Inflammatory macrophage treated with lipopolysaccharide for 1 hour (primary cell): ENCODE measurements at places on chromosomes 2 and 18.
A peak's percentile ranks its signal among the peaks of the same experiment; 100 is the strongest.

GRCh38 chr2:159298967-159299366, 12.5 kb upstream of the WDSUB1 start:
- DNase-seq = no peak

DNA sequence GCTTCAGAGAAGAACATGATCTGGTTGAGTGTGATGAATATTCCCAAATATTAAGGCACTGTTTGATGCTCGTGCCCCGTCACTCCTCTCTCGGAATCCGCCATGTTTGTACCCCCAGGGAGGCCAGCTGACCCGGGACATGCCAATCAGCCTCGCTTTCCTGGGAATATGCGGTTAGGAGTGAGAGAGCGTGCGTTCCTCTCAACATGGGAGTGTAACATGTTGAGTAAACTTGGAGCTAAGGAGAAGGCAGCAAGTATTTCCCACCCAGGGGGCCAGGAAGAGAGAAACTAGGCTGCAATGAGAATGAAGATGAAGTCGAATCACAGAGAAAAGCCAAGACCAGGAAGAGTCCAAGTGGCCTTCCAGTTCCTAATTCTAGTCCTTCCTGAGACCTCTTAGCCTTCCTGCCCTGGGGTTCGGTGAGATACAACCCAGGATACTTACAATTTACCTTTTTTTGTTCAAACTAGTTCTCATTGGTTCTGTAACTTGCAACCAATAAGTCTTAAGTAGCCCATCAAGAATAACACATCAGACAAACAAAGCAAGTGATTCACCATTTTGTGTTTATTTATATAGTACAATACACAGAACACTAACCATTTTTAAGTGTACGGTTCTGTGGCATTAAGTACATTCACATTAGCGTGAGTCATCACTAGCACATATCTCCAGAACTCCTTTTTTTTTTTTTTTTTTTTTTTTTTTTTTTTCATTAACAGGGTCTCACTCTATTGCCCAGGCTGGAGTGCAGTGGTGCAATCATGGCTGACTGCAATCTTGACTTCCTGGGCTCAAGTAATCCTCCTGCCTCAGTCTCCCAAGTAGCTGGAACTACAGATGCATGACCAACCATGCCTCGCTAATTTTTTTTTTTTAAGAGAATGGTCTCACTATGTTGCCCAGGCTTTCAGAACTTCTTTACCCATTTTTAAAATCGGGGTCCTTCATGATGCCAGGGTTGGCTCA, 36.4 kb upstream of the SLC1A4 start:
- no peak for DNase-seq

- no peak for DNase-seq
These were observed 2.1 kb upstream of the TRABD2A start for GRCh38 chr2:84882775-84883550.

DNA sequence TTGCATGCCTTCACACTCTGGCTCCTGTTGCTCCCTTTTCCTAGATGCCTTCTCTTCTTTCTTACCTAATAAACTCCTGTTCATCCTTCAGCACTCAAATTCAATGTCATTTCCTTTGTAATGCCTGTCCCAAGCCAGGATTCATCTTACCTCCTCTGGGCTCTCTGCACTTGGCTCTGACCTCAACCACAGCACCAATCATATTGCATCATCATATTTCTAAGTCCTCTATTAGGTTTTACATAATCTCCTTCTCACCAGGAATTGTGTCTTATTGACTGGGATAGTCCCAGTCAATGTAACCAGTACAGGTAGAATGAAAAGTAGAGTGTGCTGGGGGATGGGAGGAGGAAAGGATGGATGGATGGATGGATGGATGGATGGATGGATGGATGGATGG, 187.1 kb downstream of the NRP2 start:
- DNase-seq = peak; percentile 4

DNA sequence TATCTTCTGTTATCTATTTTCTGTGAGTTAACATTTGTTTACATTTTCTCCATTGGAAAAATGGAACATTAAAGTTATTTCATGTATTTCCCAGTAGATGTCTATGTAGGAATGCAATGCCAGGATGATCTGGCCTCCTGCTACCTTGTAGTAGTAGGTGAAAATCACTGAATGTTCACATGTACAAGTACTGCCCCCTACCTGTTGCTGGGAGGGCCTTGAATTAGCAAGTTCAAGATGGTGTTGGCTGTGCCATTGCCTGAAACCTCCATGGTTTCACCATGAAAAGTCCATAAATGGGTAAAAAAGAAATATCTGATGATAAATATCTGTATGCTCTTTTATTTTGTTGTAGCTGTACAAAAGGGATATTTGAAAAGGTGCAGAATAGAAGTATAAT, 30.7 kb downstream of the XRCC5 start:
- DNase-seq = no peak

DNA sequence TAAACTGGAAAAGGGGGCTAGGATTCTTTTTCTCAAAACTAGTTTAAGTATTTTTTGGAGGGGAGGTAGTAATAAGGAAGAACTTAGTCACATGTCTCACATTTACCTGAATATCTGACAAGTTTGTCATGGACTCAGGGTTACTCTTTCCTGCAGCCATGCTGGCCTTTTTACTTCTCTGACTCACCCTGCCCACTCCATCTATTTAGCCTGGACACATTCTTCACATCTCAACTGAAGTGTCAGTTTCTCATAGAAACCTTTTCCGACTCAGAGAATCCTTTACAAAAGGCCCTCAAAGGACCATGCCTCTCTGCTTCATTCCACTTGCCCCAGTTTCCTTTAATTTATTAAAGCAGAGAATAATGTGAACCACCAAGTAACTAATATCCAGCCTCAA, 42.6 kb downstream of the SCN7A start:
- DNase-seq = no peak

DNA sequence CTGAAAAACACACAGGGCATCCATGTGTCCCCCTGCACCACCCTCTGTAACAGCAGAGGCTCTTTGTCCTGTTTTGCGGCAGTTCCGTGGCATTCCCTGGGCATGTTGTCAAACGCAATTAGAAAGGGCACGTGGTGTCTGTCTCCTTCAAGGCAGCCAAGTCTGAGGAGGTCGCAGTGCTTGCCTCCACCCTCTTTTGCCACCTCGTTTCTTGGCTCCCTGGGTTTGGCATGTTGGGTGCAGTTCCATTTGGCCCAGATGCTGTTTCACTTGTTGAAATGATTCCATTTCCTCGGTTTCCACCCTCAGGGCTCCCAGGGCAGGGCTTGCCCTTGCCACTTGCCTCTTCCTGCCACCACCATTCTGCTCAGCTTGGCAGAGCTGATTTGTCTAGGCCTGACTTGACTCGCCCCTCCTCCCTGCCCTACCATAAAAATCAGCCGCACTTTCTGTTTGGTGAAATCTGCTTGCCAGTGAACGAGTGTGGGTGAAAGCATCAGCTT, 12.4 kb downstream of the CCL20 start:
- no peak for DNase-seq

GRCh38 chr2:27185331-27186026, 26.4 kb upstream of the ATRAID start:
- peak; percentile 73 for DNase-seq

GRCh38 chr2:239187464-239188253, 213.2 kb downstream of the HDAC4 start:
- no peak for DNase-seq

DNA sequence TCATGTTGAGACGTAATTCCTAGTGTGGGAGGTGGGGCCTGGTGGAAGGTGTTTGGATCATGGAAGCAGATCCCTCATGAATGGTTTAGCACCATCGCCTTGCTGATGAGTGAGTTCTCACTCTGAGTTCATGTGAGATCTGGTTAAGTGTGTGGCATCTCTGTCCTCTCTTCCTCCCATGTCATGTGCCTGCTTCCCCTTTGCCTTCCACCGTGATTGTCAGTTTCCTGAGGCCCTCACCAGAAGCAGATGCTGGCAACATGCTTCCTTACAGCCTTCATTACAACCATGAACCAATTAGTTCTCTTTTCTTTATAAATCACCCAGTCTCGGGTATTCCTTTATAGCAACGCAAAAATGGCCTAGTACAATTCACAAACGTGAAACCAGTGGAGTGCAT, 14.6 kb upstream of the MCM6 start:
- peak; percentile 43 for DNase-seq

- DNase-seq = no peak
These were observed 62.3 kb upstream of the NCK2 start for GRCh38 chr2:105682401-105682800.

DNA sequence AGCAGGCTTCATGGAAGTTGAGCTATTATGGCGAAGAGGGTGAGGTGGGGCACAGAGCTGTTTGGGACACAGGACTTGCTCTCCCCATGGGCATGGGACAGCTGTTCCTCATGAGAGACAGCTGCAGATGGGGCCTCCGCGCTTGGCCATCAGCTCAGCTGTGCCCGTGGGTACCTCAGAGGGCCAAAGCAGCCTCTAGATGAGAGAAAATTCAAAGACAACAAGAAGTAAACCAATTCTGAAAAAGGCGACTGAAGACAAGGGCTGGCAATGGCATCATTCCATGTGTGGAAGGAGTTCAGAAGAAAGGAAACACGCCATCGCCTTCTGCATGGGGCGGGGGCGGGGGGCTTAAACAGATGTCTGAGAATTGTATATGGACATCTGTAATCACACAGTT, 136.2 kb downstream of the BCL2 start:
- no peak for DNase-seq

DNA sequence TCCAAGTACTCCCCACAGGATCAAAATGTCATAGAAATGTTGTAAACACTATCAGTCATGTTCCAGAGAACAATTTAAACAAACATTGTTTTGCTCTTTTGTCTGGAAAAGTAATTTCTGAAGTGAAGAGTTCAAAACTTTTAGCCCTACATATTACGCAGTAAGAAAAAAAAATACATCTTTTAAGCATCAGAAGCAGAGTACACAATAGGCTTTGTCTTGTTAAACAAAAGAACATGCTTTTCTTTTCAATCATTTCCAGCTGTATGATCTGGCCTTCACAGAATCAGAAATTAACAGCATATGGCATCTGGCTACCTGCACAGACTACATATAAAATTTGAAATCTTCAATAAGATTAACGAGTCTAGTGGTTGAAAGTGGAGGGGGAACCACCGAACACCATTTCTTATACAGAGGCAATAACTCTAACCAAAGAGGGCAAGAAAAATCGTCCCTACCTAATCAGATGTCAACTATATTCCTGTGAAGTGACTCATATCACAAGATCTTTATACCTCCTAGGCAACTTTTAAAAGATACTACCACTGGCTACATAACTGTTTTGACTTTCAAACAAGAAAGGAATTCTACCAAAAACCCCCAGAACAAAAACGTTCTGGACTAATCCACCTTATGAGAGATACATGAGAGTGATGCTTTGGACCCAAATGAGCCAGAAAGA, 149.3 kb downstream of the EXOC6B start:
- no peak for DNase-seq

DNA sequence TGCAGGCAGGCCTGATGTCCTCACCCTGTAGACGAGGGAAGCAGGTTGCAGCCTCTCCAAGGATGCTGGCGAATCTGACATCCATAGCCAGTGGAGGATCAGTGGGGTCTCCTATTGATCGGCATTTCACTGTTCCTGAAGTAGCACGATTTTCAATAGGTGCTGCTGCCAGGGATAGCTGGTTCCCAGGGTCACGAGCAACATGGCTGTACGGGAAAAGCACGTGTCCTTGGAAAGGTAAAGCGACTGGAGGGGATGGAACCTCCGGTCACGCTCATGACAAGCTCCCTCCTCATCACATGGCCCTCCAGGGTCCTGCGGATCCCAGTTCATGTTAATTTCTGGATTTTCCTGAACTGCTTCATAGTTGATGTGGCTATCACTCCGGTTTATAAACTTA, 373.7 kb upstream of the SMIM21 start:
- no peak for DNase-seq

- DNase-seq = peak; percentile 80
These were observed 41.1 kb downstream of the NHEJ1 start for GRCh38 chr2:219119422-219120043.

GRCh38 chr2:60533101-60534051, 20.1 kb downstream of the BCL11A start:
- DNase-seq = no peak

GRCh38 chr18:48785091-48785614, 165.6 kb downstream of the SMAD7 start:
- peak; percentile 92 for DNase-seq

- DNase-seq = no peak
These were observed 419.8 kb upstream of the TRIB2 start for GRCh38 chr2:12296915-12297314.

DNA sequence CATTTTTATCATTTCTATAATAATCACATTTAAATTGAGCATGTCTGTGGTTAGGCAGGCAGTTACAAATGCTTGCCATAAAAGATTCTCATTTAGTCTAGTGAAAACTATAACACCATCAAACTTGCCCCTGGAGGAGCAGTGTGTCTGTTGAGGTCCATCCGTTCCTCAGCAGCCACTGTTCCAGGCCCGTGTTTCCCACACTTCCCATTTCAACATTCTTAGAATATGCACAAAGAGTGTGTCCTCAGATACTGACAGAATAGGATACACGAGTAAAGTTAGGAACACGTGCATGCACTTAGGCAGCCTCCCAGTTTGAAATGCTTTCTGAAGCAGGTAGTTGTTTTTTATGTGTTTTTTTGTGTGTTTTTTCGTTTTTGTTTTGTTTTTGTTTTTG, 39.9 kb downstream of the NCK2 start:
- DNase-seq = no peak

DNA sequence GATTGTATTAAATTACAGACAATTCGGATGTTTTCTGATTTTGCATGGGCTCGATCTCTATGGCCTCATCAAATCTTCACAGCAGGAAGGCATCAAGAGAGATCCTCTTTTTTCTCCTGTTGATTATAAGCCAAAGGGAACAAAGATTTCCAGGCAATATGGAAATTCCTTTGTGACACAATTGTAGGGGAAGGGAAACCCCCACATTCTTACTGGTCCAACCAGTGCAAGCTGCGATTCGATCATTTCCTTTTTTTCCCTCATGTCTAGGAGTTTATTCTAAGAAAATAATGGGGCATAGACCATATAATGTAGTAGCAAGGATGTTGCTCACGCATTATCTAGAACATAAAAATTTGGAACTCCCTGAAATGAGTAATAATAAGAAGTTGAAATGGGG, 87.7 kb downstream of the LYPD6 start:
- peak; percentile 35 for DNase-seq

GRCh38 chr2:172513524-172513900, 42.4 kb upstream of the PDK1 start:
- DNase-seq = no peak

DNA sequence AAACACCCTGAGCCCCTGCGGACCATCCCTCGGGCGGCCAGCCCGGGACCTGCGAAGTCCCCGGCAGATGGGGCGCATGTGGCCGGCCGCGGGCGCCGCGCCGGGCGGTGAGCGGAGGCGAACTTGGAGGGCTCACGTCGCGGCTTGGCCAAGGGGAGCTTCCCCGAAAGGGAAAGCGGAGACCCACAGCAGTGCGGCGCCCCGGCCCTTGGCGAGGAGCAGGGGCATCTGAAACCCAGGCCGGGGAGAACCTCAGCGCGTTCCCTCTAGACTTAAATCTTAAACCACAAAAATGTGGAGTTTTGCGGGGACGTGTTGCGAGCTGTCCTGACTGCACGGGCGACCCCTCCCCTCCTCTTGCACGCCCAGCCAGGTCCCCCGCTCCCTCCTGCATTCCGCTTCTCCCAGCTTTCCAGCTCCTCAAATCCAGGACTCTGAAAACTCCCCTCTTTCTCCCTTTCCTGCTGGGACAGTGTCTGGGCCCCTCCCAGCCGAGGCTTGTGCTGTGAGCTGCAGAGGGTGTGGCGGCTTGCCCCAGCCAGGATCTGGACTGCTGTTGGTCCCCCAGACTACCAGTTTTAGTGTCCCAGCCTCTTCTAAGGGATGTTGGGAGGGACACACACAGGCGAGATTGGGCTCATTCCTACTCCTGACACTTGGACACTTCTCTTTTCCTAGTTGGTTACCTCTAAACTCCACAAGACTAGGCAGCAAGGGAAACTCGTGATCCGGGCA, 1.3 kb downstream of the FMNL2 start:
- DNase-seq = peak; percentile 40
